H7 (cell line): ENCODE measurements at places on chromosomes 13 and 19.

- DNase-seq, result peak; percentile 70
Measured at GRCh38 chr19:46944918-46945628, 74.6 kb upstream of the NPAS1 start.

DNA sequence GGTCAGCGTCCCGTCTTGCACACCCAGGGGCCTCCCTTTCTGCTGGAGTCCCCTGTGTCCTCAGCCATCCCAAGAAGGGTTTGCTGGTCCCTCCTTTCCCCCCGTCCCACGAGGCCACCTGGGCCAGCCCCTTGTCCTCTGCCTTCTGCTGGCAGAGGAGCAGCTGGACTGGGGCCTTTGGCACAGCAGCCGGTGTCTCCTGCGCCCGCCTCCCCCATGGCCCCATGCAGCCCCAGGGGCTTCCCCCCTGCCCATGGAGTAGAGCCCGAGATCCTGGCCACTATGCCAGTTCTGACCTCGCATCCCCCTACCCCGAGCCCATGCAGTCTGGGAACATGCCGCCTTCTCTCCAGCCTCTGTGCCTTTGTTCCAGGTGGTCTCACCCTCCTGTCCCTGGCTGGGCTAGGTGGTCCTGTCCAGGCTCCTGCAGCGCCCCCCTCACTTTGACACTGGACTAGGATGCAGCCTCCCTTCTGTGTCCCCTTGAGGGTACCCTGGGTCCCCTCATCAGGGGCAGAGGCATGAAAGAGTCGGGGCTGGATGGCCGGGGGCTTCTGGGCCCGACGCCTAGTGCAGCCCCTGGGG is 5.7 kb upstream of the GARIN5A start:
- DNase-seq, result no peak

DNA sequence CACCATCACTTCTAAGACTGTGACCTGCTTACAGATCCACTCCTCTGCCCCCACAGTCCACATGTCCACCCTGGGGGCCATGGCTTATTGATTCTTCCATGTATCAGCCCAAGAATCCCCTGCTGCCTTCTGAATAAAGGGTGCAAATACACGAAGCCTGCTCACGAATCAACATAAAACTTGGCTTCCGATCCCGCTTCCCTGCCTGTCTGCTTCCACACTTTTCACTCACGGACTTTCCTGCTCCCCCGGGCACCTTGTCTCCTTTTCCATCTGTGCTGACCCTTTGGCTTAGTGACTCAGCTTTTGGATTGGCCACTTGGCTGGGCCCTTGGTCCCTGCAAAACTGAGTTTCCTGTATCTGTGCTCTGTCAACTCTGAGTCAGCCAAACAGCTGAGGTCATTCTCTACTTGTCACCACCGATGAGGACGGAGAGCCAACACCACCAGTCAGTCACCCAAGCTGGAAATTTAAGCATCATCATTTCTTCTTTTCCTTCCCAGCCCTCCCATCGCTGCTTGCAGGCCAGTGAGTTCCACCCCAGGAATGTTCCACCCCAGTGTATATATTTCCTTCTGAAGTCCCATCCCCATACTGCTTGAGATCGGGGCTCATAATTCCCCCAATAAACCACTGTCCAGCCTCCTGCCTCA is 11.4 kb upstream of the USP12 start:
- no peak for DNase-seq

DNA sequence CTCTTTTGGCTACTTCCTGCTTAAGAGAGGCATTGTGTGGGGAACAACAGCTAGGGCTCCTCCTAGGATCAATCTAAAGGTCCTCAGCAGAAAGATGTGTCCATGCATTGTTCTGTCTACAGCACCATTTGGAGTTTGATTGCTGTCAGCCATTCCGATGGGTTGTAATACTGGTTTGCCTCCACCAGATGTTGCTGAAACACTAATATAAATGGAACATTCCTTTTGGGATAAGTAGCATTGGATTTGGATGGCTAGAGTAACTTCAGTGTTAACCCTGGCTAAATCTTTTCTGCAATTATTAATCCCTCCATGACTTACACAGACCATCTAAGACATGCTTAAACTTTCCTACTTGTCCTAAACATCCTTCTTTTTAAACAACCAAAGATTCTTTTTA is 104.2 kb downstream of the TDRD3 start:
- DNase-seq, result no peak

DNA sequence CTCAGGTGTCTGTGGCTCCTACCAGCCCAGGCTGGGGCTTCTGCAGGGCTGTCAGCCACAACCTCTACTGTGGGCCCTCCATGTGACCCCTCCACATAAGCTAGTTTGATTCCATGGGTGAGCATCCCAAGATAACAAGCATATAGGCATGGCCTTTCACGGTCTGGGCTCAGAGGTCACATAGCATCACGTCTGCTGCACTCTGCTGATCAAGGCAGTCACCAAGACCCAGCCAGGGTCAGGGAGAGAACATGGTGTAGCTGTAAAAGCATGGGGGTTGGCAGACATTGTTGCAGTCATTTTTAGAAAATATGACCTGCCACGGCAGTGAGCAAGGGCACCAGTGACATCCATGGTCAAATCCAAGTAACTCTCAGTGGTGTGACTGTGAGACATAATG is 698.8 kb downstream of the UQCRFS1 start:
- no peak for DNase-seq

DNA sequence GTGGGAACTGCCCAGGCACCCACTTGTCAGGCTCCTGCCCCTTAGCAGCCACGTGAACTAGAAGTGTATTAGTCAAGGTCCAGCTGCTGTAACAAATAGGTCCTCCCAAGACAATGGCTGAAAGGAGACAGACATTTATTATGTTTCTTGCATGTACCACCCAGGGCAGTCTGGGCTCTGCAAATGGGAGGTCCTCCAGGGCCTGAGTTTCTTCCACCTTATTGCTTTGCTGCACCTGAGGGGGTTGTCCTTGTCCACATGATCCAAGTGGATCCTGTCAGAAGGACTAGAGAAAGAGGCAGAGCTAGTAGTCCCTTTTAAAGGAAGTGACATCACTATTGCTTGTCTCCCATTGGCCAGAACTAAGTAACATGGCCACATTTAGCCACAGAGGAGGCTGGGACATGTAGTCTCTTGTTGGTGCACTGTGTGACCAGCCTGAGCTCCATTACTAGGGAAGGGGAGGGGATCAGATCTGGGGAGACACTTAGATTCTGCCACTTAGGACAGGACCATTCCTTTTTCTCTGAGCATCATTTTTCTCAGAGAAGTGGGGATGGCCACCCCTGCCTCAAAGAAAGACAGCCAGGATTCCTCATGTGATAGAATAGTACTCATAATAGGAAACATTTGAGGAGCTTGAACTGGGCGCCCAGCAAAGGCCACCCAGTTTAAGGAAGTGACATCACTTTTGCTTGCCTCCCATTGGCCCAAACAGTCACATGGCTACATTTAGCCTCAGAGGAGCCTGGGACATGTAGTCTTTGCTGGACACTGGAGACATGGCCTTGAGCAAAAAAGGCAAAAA is 15.1 kb downstream of the CC2D1A start:
- DNase-seq, result peak; percentile 81

GRCh38 chr13:24178847-24179485 is 18.4 kb downstream of the SPATA13 start:
- DNase-seq, result no peak

- DNase-seq, result no peak
Measured at GRCh38 chr13:21825186-21825585, 154.3 kb downstream of the FGF9 start.

GRCh38 chr19:57559008-57559403 is 657 bp downstream of the ZNF550 start:
- peak; percentile 65 for DNase-seq

GRCh38 chr19:36420961-36421748 is 2.7 kb upstream of the ZFP82 start:
- DNase-seq, result peak; percentile 36

DNA sequence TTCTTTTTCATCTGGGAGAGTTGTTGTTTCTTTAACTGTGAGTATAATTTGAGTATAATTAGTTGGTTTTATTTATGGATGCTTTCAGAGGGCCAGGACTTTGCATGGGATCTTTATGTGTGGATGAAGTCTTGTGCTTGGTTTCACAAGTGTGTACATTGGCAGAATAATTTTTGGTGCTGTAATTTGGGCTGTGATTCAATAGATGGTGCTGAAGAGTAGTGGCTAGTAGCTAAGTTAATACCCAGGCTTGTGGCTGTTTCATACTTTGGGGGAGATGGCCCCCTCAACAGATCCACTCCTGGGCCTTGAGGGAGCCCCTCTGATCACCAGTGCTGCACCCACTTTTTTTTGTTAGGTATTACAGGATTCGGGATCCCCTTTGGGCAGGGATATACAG is 1142.4 kb downstream of the SLITRK1 start:
- DNase-seq, result no peak

DNA sequence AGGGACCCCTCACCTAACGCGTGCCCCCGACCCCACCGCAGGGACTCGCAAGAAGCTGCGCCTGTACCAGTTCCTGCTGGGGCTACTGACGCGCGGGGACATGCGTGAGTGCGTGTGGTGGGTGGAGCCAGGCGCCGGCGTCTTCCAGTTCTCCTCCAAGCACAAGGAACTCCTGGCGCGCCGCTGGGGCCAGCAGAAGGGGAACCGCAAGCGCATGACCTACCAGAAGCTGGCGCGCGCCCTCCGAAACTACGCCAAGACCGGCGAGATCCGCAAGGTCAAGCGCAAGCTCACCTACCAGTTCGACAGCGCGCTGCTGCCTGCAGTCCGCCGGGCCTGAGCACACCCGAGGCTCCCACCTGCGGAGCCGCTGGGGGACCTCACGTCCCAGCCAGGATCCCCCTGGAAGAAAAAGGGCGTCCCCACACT is 4.7 kb upstream of the MYBPC2 start:
- peak; percentile 87 for DNase-seq

DNA sequence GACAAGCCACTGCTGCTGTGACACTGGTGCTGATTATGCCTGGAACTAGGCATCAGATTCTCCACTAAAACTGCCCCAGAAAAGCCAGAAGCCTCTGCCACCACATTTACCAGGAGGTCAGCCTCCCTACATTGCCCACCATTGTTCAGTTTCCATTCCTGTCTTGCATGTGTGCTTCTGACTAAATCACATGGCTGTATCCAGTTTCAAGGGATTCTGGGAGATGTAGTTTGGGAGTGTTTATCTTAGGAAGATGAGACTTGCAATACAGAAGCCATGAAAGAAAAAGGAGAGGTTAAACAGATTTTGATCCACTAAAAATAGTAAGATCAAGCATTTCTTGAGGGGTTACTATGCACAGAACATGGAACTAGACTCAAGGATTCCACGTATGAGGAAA is 40.7 kb upstream of the SERPINE3 start:
- no peak for DNase-seq

- DNase-seq, result peak; percentile 82
Measured at GRCh38 chr13:30870049-30870884, 35.8 kb upstream of the MEDAG start.

DNA sequence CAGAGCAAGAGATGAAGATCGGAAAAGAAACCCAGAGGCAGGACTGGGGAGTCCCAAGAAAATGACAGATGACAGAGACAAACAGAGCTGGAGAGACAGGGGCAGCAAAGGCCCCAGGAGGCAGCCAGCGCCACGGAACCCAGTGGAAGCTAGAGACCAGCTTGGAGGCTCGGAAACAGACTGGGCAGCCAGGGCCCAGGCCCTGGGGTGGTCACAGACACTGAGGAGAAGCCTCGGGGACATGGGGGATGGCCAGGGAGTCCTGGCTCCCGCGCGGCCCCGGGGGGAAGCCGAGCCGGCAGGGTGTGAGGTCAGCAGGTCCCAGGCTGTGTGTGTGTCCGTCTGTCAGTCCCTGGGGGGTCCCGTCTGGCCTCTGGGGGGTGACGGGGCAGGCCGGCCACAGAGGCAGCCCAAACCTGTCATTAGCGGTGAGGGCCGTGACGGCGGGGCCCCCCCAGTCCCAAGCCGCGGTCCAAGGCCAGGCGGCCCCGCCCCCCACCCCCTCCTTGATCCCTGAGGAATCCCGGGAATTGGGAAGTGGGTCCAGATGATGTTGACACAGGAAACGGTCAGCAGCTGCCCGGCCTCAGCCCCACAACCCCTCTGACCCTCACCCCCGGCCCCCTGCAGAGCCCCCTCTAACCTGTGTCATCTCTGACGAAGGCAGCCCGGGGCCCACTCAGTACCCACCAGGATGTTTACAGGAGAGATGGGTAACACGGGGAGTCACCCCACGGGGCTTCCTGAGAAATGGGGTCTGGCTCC is 2.5 kb upstream of the TMEM190 start:
- peak; percentile 88 for DNase-seq

DNA sequence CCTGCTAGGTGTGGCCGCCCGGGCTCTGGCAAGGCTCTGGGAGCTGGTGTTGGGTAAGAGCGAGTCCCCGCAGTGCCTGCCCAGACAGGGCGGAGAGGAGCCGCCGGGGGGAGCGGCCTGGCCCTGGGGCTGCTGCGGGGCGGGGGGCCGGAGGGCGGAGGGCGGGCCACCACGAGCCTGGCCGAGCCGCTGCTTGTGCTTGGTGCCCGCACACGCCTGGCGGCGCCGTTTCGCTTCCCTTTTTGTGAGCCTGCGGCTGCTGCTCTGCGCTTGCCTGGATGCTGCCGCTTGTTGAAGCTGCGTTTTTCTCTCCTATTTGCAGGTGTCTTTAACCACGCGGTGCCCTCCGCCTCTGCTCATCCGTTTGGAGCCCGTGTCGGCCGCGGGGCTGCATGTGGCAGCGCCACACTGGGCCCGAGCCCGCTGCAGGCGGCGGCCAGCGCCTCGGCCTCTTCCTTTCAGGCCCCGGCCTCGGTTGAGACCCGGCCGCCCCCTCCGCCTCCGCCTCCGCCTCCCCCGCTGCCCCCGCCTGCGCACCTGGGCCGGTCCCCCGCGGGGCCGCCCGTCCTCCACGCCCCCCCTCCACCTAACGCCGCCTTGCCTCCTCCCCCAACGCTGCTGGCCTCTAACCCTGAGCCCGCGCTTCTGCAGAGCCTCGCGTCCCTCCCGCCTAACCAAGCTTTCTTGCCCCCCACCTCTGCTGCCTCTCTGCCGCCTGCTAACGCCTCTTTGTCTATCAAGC is 8.5 kb downstream of the PLEKHJ1 start:
- peak; percentile 80 for DNase-seq

- DNase-seq, result no peak
Measured at GRCh38 chr19:15769586-15769985, 17.9 kb upstream of the OR10H5 start.

- DNase-seq, result no peak
Measured at GRCh38 chr19:41097302-41097701, 9.1 kb downstream of the CYP2A13 start.

DNA sequence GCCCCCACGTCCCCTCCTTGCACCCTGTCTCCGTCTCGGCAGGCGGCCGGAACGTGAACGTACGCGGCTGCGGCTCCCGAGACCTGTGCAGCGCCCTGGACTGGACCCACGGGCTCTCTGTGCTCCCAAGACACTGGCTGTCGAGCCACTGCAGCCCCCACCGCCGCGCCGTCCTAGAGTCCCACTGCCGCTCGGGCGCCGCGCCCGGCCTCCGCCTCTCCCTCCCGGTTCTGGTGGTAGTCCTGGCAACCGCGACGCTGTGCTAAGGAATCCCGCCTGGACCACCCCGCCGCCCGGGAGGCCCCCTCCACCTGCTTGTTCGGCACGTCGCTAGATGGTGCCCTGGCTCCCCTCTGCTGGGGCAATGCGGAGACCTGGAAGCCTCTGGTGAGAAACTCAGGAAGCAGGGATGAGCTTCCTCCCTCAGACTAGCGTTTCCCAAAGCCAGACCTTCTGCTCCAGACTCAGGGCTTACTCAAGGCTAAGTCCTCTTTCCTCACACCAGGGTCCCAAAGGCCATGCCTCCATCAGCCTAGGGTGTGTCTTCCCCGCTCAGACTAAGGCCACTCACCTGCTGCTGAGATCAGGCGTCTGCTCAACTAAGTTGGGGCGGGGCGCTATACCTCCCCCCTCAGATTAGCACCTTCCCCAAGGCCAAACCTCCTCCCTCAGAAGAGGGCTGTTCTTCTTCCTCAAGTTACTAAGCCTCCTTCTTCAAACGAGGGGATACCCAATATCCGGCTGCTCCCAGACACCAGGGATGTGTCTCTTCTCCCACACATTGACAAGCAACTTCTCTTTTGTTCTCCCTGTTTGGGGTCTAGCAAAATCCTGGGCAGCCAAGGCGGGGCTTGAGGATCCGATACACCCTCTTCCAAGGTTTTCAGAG is 16.1 kb upstream of the IRGC start:
- peak; percentile 91 for DNase-seq
